Erythroblast (primary cell): ENCODE measurements at places on chromosomes 6 and 20.

GRCh38 chr6:106894978-106895702 lies 79.4 kb downstream of the CD24 start:
- peak; percentile 18 for DNase-seq

- DNase-seq: no peak
These were observed 99.2 kb upstream of the RPS6KA2 start for GRCh38 chr6:166726201-166726600.

GRCh38 chr6:143441680-143442545 lies 8.6 kb downstream of the ADAT2 start:
- DNase-seq: no peak

GRCh38 chr6:50823094-50823920 lies 4.6 kb downstream of the TFAP2B start:
- no peak for DNase-seq

- DNase-seq: peak; percentile 39
These were observed 165.6 kb downstream of the TRIM27 start for GRCh38 chr6:28758046-28758817.

GRCh38 chr6:121897337-121897760 lies 461.9 kb downstream of the GJA1 start:
- DNase-seq: no peak

DNA sequence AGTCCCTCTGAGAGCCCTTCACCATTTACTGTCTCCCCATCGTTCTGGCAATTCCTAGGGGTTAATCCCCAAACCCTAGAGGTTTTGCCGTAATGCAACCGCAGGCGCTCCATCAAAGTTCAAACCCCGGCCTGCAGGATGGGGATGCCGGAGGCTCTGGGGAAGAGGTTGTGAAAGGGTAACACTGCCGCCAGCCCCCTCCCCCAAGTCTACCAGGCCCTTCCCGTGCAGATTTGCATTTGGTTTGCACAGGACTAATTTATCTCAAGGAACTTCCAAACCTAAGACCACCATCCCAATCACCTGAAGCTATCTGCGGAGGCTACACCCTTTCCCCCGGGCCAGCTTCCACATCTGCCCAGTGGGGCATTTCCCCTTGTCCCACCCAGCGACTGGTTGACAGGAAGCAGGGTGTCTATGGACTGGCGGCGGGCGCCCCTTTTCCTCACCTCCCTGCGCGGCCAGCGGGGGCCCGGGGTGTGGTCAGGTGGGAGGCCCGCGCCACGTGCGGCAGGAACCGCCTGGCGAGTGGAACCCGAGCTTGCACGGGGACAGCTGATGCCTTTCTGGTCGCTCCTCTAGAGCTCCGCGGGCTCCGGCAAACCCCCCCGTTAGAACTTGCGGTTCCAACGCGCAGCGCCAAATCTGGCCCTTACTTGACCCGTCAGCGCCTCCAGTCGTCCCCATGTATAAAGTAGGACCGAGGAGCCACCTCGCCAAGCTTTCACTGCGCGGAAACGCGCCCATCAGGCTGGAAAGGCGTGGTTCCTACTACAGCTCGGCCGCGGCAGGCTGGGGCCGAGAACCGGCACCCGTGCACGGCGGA lies 9.4 kb upstream of the SLC4A11 start:
- peak; percentile 45 for DNase-seq

GRCh38 chr6:161459008-161459615 lies 185.3 kb upstream of the AGPAT4 start:
- no peak for DNase-seq

DNA sequence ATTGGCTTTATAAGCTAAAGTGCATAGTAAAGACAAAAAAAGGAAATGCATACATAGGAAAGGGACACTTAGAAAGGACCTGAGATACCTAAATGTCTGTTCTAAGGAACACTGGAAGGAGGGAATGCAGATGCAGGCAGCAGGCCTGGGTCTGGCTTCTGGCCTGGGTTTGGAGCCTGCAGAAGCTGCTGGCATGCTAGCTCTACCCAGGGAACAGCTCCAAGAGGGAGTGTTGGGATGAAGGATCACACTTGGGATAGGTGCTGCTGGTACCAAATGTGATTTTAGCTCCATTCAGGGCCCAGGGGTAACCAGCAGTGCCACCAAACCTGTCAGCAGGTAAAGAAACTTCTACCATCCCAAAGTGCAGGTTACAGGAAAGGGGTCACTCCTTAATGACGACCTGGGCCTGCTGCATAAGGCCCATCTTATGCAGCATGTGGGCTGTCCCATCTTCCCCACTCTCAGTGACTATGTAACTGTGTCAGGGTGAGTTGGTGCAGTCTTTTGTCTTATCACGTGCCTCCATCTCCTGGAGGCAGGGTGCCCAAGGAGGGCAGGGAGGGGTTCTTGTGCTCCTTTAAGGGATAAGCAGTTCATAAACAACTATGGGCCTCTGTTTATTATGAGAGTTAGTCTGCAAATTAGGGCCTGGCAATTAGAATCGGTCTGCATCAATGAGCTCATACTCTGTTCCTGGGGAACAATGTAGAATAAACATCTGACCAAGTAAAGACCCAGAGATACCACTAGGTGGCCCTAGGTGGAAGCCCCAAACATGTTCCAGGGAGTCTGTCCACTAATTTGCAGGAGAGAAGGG lies 26.9 kb downstream of the DDX27 start:
- DNase-seq: peak; percentile 71

GRCh38 chr6:87154641-87154992 lies 748 bp upstream of the ZNF292 start:
- no peak for DNase-seq

DNA sequence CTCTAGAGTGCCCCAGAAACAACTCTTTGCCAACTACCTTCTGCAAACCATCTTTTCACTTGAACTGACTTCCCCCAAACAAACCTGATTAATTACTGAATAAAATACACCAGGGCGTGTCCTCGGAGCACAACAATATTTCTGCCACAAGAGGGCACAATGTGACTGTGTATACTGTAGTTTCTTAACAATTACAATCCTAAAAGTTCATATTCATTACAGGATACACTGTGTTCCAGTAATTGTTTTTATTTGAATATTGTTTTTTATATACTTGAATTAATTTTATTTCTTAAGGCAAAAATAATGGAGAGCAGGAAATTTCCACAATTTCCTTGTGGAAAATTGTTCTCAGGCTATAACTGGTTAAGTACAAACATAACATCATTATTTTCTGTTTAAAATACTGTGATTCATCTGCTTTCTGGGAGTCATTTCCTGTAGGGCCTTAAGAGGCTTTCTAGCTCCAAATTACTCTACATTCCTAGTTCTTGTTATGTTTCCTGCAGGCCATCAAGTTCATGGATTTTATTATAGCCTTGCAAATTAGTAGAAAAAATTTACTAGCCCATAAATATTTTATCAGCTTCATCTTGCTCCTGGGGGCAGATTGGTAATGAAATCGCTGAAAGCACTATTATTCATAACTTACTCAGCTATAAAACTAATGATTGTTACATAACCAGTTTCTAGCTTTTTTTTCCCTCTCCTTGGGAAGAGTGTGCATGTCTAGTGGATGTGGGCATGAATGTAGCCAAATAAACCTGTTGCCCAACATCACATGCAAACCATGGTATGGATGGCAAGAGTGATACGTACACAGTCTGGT lies 51.9 kb upstream of the SLC22A16 start:
- peak; percentile 81 for DNase-seq

DNA sequence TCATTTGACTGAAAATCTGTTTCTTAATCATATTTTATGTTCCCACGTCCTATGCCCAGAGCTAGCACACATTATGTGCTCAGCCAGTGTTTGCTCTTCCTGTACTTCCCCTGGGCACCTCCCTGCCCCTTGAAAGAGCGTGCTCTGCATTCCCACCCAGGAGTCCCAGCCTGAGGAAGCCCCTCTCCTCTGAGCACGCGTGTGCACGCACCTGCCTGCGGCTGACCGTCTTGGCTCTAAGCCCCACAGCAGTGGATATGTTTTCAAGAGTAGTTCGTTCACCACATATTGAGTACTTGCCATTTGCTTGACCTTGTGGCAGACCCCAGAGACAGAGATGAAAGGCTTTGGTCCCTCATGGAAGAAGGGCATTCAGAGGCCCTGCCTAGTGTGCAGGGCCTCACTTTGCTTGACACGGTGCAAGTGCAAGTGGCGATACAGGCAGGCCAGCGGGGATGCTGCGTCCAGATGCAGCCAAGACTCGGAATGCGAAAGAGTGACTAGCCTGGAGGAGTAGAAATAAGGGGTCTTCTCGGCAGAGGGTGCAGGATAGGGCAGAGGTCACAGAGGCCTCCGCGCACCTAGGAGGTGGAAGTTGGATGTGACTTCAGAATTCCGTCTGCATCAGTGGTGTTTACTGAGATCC lies 14.1 kb downstream of the SYNDIG1 start:
- no peak for DNase-seq

DNA sequence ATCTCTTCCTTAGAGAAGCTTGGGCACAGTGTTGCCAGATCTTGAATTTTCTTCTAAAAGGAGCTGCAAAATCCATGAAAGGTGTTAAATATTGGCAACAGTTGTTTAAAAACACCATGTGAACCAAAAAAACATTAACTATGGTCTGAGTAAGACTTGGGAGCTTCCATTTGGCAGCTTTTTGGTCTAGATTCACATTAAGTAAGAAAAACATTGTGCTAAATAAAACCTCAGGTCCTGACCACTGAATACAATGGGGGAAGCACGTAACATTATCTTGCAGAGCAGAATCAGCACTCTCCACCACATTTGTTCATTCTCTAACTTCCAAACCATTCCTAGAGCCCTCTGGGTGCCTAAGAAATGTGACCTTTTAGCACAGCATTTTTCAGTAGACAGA lies 437.6 kb upstream of the PLCB4 start:
- no peak for DNase-seq

DNA sequence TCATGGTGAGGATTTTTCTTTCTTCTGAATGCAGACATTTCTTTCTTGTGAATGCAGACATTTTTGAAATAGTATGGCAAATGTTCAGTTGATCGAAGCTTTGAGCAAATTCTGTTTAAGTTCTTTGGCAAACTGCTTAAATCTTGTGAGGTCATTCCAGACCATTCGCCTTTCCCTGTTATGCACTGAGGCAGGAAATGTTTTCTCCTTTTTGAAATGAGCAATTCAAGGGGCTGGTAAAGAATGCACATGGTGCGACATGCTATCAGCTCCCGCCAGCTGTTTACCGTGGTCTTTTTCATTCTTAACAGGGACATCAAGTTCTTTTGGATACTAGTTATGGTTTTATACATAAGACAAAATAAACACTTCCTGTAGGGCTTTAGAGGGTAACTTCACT lies 112.0 kb upstream of the CCN2 start:
- DNase-seq: no peak

- no peak for DNase-seq
These were observed 25.4 kb upstream of the BHLHE23 start for GRCh38 chr20:63032026-63032800.

DNA sequence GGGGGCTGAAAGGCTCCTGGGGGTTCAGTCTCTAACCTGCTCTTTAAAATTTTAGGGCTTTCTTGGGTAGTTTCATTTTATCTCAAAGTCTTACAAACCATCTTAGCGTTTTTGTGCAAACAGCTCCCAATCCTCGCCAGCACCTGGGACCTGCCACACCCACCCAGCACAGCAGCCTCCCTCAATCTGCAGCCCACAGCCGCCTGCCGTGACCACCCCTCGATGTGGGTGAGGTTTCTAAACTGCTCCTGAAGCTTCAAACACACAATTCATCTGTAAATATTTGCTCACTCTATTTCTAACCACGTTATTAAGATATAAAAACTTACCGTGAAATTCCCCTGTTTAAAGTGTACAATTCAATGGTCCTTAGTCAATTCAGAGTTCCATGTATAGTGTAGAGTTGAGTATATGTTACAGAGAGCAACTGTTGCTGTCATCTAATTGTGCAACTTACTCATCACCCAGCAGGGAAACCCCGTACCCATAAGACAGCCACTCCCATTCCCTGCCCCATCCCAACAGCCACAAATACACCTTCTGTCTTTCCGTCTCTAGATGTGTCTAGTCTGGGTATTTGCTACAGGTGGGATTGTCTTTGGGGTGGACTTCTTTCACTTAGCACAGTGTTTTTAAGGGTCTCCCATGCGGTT lies 381.0 kb downstream of the TAF4 start:
- no peak for DNase-seq

GRCh38 chr20:24738981-24739633 lies 210.0 kb upstream of the CST7 start:
- DNase-seq: no peak

- no peak for DNase-seq
These were observed 204.7 kb downstream of the ESR1 start for GRCh38 chr6:152012227-152012626.

GRCh38 chr6:14001329-14002012 lies 76.7 kb downstream of the RNF182 start:
- DNase-seq: no peak

GRCh38 chr6:17169291-17169690 lies 67.4 kb downstream of the STMND1 start:
- DNase-seq: no peak

- DNase-seq: peak; percentile 42
These were observed 18.1 kb downstream of the BPI start for GRCh38 chr20:38321959-38322598.

GRCh38 chr20:4910951-4911350 lies 90.4 kb downstream of the SLC23A2 start:
- DNase-seq: no peak

DNA sequence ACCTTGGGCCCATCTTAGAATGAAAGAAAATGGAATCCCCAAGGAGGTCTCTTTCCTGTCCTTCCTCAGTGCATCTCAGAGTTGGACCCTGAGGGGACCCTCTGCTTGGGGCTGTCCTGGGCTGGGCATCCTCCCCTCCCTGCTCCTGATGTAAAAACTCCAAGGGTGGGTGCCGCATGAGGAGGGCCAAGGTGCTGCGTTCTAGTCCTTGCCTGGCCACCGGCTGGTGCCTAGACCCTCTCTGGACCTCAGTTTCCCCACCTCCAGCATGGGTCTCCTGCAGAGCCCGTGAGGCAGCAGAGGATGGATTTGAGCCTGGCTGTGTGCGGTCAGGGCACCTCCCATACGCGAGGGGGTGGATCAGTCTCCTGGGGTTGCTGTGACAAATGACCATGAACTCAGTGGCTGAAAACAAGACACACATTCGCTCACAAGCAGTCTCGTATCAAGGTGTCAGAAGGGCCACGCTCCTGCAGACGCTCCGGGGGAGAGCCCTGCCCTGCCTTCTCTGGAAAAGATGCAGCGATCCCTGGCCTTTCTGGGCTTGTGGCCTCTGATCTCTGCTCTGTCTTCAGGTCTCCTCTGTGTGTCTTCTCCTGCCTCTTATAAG lies 54.7 kb downstream of the CHMP4B start:
- no peak for DNase-seq
